RPMI8226 (cell line): ENCODE measurements at places on chromosomes 3 and 15.

DNA sequence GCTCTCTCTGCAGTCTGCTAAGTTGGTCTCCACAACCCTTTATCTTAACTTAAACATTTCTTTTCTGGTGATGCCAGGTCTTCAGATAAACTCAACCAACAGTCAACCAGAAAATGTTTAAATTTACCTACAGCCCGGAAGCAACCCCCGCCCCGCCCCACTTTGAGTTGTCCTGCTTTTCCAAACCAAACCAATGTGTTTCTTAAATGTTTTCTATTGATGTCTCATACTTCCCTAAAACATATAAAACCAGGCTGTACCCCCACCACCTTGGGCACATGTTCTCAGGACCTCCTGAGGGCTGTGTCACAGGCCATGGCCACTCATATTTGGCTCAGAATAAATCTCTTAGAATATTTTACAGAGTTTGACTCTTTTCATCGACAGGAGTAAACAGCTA lies 13.2 kb upstream of the GPR160 start:
- no peak for DNase-seq

DNA sequence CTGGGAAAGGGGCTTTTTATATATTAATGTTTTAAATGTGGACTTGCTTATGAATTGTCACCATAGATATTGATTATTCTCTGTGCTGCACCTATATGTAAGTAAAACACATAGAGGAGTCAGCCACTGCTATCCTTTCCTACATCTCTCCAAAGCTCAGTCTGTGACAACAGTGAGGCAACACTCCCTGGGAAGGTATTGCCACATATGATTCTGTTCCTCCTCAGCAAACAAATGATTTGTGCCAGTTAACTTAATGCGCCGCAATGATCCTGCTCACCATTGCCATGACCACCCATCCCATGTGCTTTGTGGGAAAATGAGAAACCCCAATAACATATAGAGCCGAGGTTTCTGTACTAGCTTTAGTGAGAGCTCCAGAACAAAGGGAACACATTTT lies 75.1 kb upstream of the FBN1 start:
- DNase-seq = no peak

GRCh38 chr15:52114261-52115055 lies 1.9 kb upstream of the BCL2L10 start:
- no peak for DNase-seq

GRCh38 chr15:81747026-81747425 lies 298.8 kb downstream of the MEX3B start:
- no peak for DNase-seq

- no peak for DNase-seq
These were observed 175.2 kb downstream of the LSAMP start for GRCh38 chr3:116270056-116270455.

DNA sequence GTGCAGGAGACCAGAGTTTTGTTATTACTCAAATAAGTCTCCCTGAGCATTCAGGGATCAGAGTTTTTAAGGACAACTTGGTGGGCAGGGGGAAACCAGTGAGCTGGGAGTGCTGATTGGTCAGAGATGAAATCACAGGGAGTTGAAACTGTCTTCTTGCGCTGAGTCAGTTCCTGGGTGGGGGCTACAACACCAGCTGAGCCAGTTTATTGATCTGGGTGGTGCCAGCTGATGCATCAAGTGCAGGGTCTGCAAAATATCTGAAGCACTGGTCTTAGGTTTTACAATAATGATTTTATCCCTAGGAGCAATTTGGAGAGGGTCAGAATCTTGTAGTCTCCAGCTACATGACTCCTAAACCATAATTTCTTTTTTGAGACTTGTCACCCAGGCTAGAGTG lies 13.8 kb upstream of the ZNF662 start:
- DNase-seq = no peak

DNA sequence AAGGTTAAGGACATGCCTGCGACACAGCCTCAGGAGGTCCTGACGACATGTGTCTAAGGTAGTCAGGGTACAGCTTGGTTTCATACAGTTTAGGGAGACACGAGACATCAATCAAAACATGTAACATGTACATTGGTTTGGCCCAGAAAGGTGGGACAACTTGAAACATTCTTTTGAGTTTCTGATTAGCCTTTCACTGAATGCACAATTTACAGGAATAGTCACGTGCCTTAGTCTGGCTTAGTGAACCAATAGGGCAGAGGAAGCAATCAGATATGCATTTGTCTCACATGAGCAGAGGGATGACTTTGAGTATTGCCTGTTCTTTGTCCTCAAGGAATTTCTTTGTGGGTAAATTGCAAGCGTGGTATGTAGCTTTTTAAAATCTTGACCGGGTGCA lies 24.5 kb upstream of the HDAC11 start:
- DNase-seq = no peak

- no peak for DNase-seq
These were observed 101.9 kb upstream of the PLXND1 start for GRCh38 chr3:129708328-129708861.
